HepG2 (cell line): ENCODE measurements at places on chromosomes 16 and 17. TPM values are rescaled to one million over a fixed set of nuclear protein-coding genes. Genes with fewer than 3 reads are reported as not detected.

- no peak for DNase-seq
Measured at GRCh38 chr17:2044263-2044894, 2.6 kb downstream of the OVCA2 start.

CCDC200 gene
- not detected in 2 replicates for total RNA-seq

- no peak for DNase-seq
Measured at GRCh38 chr17:74631468-74632450, 8.2 kb upstream of the CD300E start.

DNA sequence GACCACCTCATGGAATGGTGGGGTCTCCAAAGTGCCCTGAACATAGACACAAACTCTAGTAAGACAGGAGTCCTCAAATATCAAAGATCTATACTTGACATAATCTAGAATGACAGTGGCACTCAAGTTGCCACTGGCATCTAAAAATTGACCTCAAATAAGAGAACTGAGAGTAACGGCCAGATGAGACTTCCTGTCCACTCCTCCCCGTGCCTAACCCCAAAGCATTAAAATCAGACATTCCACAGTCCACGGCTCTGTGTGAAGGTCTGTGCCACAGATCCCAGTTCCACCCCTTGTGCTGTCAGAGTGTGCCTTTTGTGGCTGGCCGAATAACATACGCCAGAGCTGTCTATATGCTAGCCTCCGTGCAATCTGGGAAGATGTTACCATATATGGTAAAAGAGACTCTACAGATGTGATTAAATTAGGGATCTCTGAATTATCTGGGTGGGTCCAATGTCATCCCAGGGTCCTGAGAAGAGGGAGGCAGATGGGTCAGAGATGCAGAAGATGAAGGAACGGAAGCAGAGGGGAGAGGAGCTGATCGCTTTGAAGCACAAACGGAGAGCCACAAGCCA, 21.0 kb upstream of the EVPL start:
- no peak for DNase-seq

NRN1L gene
- total RNA-seq: 0.53 TPM in 1 of 2 replicates, not detected in the other

DNA sequence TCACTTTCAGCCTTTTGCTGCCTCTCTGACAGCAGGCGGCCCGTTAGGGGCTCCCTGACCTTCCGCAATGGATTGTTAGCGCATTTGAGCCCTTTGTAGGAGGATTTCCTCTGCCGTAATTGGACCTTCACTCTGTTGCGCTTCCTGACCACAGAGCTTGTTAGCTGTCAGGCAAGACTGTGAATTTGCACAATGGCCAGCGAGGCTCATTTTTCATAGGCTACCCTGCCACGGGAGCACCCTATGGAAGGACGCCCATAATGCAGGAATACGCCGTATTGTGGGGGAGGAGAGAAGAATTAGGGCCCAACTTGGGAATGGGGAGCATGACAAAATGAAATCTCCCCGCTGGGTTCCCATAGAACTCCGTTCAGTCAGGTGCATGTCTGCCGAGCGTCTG, 205.2 kb upstream of the NLRP1 start:
- DNase-seq: no peak

PERCC1 gene
- 0.15 TPM in 1 of 2 replicates, not detected in the other for total RNA-seq

ZNF287 gene
- 0.06 TPM in 1 of 2 replicates, not detected in the other for total RNA-seq

TMEM92 gene
- not detected in 2 replicates for total RNA-seq
